ENCODE measurements at places on chromosomes 2 and 18.

DNA sequence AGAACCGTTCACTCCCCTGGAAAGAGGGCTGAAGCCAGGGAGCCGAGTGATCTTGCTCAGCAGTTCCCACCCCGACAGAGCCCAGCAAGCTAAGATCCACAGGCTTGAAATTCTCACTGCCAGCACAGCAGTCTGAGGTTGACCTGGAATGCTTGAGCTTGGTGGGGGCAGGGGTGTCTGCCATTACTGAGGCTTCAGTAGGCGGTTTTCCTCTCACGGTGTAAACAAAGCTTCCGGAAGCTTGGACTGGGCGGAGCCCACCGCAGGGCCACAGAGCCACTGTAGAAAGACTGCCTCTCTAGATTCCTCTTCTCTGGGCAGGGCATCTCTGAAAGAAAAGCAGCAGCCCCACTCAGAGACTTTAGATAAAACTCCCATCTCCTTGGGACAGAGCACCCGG is 180.8 kb downstream of the WDR7 start:
- DNase-seq = no peak
- no peaks in the 10 kb centered on the region for H3K27me3 ChIP-seq
- peaks cover 12% of the 10 kb centered on the region for H3K36me3 ChIP-seq
- H3K4me3 ChIP-seq = no peak overlapping the region

DNA sequence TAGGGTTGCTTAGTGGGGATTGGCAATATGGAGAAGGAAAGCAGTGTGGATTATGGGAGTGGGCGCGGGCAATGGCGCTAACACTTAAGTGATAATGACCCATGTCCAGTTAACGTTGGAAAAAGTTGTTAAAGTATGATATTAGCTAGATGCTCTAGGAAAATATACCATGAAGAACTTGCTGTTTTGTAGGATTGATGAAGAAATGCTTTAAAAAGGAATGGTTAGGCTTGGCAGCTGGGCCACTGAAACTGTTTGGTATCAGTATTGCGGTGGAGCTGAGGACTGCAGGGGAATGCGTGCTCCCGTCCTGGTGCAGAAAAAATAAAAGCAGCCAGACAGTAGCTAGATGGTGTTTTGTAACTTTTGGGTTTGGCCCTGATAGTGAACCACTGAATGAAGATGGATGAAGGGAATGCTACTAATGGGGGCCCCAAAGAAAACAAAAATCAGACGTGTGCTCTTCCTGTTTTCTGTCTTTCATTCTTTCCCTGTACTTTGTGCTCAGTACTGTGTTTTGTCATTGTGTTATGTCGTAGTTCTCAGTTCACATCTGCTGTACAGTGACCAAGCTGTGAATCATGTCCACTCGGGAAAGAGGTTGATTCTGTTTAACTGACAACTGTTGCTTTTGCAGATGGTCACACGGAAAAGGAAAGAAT is 999 bp downstream of the INSIG2 start:
- H3K4me1 ChIP-seq = peaks cover 20% of the 10 kb centered on the region
- peak overlapping the region; percentile 88 for H3K4me3 ChIP-seq

DNA sequence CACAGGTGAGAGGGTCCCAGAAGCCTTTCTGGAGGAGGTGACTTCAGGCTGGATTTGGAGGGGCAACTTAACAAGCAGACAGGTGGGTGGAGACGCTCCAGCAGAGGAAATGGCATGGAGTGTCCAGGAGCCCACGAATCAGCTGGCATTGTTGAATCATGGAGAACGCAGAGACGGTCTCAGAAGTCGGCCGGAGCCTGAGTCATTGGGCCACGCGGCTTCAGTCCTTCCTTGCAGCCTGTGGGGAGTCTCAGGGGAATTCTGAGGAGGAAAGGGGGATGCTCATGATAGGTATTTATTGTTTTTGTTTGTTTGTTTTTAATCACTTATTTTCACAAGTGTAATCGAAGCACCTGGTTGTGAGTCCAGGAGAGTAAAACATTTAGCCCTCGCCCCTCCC is 184.6 kb upstream of the HDAC4 start:
- H3K27me3 ChIP-seq = peaks cover 16% of the 10 kb centered on the region
- H3K27ac ChIP-seq = no peak overlapping the region
- DNase-seq = no peak

DNA sequence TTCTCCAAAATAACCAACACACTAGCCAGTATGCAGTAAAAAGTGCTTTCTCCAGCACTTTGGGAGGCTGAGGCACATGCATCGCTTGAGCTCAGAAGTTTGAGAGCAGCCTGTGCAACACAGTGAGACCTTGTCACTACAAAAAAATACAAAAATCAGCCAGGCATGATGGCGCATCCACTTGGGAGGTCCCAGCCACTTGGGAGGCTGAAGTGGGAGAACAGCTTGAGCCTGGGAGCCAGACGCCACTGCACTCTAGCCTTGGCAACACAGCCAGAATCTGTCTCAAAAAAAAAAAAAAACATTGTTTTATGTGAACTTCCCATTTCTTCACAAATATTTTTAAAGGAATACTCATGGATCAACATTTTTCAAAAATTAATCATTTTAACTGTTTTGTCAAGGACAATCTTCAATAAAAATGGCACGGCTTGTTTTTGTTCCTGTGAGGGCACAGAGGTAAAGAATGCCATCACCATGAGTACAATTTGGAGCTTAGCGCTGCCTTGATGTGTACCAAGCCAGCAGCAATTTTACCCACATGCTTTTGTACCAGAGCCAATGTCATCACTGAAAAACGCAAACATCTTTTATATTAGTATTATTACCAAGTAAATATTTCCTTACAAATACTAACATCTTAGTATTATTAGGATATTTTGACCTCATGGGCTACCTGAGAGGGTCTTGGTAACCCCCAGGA is 26.7 kb downstream of the RAB1A start:
- DNase-seq = no peak
- H3K4me3 ChIP-seq = no peak overlapping the region
- peaks cover 36% of the 10 kb centered on the region for H3K36me3 ChIP-seq
- H3K4me1 ChIP-seq = peaks cover 3% of the 10 kb centered on the region

DNA sequence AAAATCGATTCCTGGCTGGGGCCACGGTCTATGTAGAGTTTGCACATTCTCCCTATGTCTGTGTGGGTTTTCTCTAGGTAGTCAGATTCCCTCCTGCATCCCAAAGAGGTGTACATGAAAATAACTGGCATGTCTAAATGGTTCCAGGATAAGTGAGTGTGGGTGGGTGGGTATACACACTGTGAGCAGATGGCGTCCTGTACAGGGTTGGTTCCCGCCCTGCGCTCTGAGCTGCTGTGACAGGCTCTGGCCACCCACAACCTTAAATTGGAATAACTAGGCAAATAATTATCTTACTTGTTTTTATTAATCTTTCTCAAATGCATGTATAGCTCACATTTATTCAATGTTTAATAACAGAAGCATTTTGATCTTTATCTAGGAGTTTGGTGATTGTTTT is 16.3 kb downstream of the THOC1 start:
- peaks cover 41% of the 10 kb centered on the region for H3K36me3 ChIP-seq
- no peaks in the 10 kb centered on the region for H3K4me1 ChIP-seq
- no peaks in the 10 kb centered on the region for H3K27me3 ChIP-seq

- H3K4me3 ChIP-seq = no peak overlapping the region
- peak overlapping the region; percentile 91 for H3K27ac ChIP-seq
- H3K27me3 ChIP-seq = peaks cover 25% of the 10 kb centered on the region
- H3K36me3 ChIP-seq = no peaks in the 10 kb centered on the region
These were observed 17.5 kb downstream of the REEP1 start for GRCh38 chr2:86319700-86320580.

GRCh38 chr2:178530131-178530530 is 49.9 kb downstream of the PLEKHA3 start:
- H3K4me1 ChIP-seq = peaks cover 24% of the 10 kb centered on the region
- H3K36me3 ChIP-seq = peaks cover 51% of the 10 kb centered on the region
- no peak overlapping the region for H3K4me3 ChIP-seq
- DNase-seq = no peak
- H3K27me3 ChIP-seq = no peaks in the 10 kb centered on the region

DNA sequence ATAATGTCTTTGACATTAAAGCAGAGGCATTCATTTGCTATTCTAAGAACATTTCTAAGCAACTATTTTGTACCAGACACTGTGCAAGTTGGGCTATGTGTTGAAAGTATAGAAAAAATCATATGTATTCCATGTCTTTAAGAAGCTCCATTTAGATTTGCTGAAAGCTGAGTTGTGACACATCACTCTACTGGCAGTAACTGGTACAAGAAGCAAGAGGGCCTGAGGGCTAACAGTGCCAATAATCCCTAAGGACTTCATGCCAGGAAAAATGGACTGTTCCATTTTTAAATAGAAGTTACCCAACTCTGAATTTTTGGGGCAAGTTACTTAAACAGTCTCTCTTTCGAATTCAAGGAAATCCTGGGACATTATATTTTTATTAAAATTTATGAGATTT is 178.7 kb downstream of the SRBD1 start:
- H3K4me3 ChIP-seq = no peak overlapping the region
- H3K27ac ChIP-seq = no peak overlapping the region
- no peaks in the 10 kb centered on the region for H3K4me1 ChIP-seq
- peaks cover 5% of the 10 kb centered on the region for H3K36me3 ChIP-seq
- no peak for DNase-seq
- no peaks in the 10 kb centered on the region for H3K27me3 ChIP-seq

DNA sequence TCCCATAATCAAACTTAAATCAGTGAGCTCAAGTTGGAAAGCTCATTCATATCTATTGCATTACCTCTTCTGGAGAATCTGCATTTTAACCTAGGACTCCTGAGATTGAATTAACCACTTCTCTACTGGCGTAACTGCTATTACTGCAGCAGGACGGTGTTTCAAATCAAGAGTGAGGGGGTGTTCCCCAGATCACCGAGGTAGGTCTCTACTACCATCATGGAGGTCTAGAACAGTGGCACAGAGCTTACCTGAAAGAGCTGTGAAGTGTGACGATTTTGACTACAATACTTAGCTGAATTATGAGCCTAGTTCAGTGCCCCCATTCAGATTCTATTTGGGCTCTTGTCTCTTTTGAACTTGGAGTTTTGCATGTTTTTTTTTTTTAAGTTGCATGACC is 119.5 kb downstream of the POLE4 start:
- H3K4me1 ChIP-seq = no peaks in the 10 kb centered on the region
- no peaks in the 10 kb centered on the region for H3K27me3 ChIP-seq
- H3K4me3 ChIP-seq = no peak overlapping the region
- no peak for DNase-seq
- no peaks in the 10 kb centered on the region for H3K36me3 ChIP-seq

- H3K4me3 ChIP-seq = no peak overlapping the region
- no peak for DNase-seq
- no peak overlapping the region for H3K27ac ChIP-seq
These were observed 26.9 kb upstream of the KCTD1 start for GRCh38 chr18:26574958-26575864.

DNA sequence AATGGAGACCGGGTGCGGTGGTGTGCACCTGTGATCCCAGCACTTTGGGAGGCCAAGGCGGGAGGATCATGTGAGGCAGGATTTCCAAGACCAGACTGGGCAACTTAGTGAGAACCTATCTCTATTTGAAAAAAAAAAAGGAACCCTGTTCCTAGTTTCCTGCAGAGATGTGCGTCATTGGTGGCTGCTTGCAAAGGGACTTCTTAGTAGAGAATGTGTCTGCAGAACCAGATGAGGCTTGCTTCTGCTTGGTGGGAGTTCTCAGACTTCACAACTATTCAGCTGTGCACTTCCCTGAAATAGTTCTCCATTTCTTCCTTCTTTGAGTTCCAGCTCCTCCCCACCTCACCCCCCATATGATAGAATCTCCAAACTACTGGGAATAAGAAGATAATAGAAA is 22.3 kb downstream of the ZCCHC2 start:
- no peaks in the 10 kb centered on the region for H3K27me3 ChIP-seq
- no peak for DNase-seq
- no peak overlapping the region for H3K4me3 ChIP-seq
- H3K36me3 ChIP-seq = peaks cover 43% of the 10 kb centered on the region
- H3K27ac ChIP-seq = no peak overlapping the region

DNA sequence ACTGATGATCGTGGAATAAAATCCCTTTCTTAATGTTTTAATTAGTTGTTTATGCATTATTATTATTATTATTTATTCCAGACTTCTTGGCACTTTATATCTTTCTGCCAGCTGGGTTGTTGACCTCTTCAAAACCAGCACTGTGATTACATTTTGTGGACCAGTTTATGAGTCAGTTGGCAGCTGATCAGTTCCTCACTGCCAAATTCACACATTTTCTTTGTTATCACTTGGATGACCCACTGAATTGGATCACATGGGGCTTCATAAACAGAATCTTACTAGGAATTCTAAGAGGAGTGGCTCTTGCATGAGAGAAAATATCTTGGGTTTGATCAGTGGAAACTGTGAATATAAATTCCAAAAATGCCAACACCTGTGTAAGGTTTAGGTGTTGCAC is 321.8 kb upstream of the SPRED2 start:
- H3K36me3 ChIP-seq = no peaks in the 10 kb centered on the region
- H3K4me3 ChIP-seq = no peak overlapping the region
- H3K27me3 ChIP-seq = no peaks in the 10 kb centered on the region
- H3K4me1 ChIP-seq = no peaks in the 10 kb centered on the region
- DNase-seq = no peak

DNA sequence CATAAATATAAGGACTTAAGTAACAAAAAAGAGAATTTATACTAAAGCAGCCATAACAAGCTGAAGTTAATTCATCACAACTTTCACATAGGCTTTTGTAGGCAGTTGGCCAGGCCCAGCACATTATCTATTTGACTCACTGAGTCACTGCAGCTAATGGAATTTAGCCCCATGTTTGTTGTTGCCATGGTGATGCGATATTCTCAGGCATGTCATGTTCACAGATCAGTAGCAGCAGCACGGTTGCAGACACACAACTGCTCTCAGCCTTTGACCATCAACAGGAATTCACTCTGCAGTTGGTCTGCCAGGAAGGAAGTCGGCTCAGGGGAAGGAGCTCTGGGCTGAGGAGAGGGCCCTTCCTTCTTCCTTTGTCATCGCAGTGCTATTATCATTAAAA is 639.8 kb downstream of the TMEM182 start:
- no peaks in the 10 kb centered on the region for H3K4me1 ChIP-seq
- no peaks in the 10 kb centered on the region for H3K36me3 ChIP-seq
- H3K4me3 ChIP-seq = no peak overlapping the region
- DNase-seq = no peak
- no peaks in the 10 kb centered on the region for H3K27me3 ChIP-seq

- no peak overlapping the region for H3K4me3 ChIP-seq
- H3K36me3 ChIP-seq = no peaks in the 10 kb centered on the region
These were observed 39.1 kb downstream of the HNMT start for GRCh38 chr2:138003411-138003810.

- H3K27ac ChIP-seq = no peak overlapping the region
- peak overlapping the region; percentile 78 for H3K4me3 ChIP-seq
- H3K4me1 ChIP-seq = peaks cover 18% of the 10 kb centered on the region
- peaks cover 2% of the 10 kb centered on the region for H3K36me3 ChIP-seq
- DNase-seq = no peak
These were observed 12.5 kb downstream of the GAREM2 start for GRCh38 chr2:26185304-26185928.
